ENCODE measurements at places on chromosomes 12 and 14.

GRCh38 chr14:77281852-77282410, 10.9 kb upstream of the NGB start:
- DNase-seq = no peak

GRCh38 chr12:120762086-120762485, 36.5 kb downstream of the ACADS start:
- no peak for DNase-seq

GRCh38 chr12:3250576-3250975, 173.4 kb downstream of the TSPAN9 start:
- DNase-seq = no peak

- peak; percentile 63 for DNase-seq
Observed at GRCh38 chr12:108846290-108846701, 11.1 kb downstream of the SSH1 start.

GRCh38 chr12:74689071-74689655, 151.5 kb downstream of the ATXN7L3B start:
- peak; percentile 44 for DNase-seq

GRCh38 chr14:56803816-56804535, 6.3 kb downstream of the OTX2 start:
- no peak for DNase-seq

DNA sequence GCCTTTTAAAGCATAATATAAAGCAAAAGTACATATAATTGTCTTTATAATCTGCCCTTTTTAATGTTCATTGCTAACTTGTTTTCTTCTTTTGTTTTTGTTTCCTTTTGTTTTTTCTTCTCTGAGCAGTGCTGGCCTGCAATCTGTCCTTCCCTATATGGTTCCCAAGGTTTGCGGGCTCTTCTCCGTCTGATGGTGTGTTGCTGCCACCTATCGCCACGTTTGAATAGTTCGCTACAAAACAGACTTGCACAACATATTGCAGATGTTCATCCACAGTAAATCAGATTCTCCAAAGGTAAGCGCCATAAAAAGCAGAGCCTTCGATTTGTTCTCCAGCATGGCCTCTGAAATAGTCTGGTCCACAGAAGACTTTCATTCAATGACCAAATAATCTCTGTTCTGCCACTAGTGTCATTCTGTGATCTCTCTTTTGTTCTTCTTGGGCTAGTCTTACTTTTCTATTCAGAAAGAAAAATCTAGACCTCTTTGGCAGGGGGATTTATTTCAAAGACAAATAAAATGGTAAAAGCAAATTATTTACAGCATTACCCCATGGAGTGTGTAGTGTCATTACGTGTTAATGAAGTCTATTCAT, 33.5 kb downstream of the C12orf50 start:
- peak; percentile 54 for DNase-seq

DNA sequence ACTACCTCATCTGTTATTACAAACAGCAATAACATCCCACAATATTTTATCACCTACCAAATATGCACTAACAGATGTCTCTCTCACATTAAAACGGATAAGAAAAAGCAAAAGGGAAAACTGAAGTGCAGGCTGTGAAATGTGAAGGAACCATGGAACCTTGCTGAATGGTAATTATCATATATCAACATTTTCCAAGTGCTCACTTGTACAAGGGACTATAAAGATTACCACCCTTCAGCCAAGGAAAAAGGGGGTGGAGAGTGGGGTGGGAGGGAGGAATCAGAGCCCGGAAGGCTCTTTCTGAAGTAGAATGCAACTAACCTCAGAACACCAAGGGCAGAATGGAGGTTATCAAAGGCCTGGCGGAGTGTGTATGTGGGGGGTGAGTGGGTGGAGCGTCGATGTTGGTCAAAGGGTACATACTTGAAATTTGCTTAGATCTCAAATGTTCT, 1.2 kb downstream of the SNX6 start:
- DNase-seq = no peak

DNA sequence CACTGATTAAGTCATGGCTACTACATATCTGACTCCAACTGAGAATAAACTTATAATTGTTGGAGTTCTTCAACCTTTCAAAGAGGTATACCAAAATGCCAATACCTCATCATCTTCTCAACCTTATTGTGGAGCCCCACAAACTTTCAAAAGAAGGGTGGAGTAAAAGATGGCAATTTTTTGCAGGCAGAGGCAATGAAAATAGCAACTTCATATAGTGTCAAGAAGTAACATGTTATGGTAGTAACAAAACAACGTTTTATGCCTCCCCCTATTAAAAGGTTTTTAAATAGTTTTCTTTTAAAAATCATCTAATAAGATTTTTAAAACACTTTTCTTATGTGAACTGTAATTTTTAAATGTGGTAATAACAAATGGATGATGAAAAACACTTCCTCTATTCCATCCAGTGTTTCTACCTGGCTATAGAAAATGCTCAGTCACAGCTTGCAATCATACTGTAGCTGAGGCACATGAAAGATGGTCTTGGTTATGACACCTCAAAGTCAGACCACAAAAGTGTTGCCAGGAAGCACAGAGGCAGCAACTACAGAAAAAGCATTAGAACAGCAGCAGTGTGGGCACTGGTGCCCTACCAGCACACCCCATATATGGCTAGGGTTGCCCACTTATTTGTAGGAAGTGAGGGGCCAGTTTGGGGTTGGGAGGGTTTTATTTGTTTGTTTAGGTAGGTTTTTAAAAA, 7.0 kb downstream of the PPP1R12A start:
- DNase-seq = peak; percentile 38

DNA sequence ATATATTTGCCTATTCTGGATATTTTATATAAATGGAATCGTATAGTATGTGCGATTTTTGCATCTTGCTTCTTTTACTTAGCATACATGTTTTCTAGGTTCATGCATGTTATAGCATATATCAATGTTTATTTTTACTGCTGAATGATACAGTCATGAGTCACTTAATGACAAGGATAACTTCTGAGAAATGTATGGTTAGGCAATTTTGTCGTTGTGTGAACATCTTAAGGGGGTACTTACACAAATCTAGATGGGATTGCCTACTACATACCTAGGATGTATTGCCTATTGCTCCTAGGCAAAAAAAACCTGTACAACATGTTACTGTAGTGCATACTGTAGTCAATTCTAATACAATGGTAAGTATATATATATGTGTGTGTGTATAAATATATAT, 8.8 kb downstream of the USP15 start:
- peak; percentile 31 for DNase-seq

GRCh38 chr12:27064397-27065342, 17.7 kb downstream of the C12orf71 start:
- peak; percentile 92 for DNase-seq

DNA sequence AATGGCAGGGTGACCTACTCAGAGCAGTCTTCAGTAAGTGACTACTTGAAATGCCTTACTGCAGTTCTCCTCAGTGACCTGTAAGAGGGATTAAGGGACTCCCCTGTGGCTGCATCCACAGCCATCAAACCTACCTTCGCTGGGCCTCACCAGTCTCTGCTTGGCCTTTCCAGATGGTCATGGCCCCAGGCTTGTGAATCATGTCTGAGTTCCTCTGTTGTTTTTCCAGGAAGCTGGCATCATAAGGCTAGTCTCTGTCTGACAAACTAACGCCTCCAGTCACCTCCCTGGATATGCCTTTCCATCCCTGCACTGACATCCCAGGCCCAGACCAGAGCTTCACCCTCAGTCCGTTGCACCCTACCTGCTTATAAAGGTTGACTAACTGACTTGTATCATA, 14.0 kb downstream of the RNASE2 start:
- DNase-seq = no peak

- no peak for DNase-seq
Observed at GRCh38 chr14:104385111-104385510, 194.5 kb upstream of the C14orf180 start.

DNA sequence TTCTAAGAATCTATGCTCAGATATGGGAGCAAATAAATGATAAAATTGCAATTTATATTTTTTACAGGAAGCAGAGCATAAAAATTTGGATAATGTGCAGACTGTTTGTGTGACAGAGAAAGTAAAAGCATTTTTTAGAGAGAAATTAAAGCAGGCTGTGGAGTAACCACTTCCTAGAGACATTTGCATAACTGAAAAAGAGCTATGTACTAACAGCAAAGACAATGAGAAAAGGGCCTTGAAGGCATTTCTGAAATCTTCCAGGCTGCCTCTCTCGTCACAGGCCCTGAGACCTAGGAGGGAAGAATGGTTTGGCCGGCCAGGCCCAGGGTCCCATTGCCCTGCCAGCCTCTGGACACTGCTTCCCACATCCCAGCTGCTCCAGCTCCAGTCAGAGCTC, 247.2 kb downstream of the ALX1 start:
- no peak for DNase-seq

DNA sequence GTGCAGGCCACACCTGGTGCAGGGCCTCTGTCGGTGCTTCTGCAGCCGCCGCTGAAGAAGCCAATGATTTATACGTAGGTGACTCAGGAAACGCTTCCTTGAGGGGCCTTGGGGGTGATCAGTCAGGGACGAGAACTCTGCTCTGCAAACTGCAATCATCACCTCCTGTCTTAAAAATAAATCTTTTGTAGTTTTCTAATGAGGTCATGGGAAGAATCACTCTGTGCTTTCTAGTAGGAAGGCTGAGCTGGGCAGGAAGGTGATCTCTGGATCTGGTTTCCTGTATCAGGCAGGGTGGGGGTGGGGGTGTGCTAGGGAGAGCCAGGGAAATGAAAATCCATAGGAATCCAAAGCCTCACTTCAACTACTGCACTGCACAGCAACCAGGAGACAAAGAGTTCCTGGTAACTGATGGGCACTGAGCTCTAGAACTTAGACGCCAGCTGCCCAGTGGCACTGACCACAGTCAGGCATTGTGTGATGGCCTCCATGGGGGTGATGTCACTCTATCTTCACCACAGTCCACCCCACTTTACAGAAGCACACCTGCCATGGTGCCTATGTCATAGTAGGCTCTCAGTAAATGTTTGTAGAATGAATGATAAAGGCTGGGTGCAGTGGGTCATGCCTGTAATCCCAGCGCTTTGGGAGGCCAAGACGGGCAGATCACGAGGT, 292.4 kb upstream of the PWP1 start:
- no peak for DNase-seq

GRCh38 chr12:101552277-101552676, 42.5 kb upstream of the MYBPC1 start:
- peak; percentile 35 for DNase-seq

- peak; percentile 52 for DNase-seq
Observed at GRCh38 chr12:109775172-109775881, 57.9 kb downstream of the TRPV4 start.

DNA sequence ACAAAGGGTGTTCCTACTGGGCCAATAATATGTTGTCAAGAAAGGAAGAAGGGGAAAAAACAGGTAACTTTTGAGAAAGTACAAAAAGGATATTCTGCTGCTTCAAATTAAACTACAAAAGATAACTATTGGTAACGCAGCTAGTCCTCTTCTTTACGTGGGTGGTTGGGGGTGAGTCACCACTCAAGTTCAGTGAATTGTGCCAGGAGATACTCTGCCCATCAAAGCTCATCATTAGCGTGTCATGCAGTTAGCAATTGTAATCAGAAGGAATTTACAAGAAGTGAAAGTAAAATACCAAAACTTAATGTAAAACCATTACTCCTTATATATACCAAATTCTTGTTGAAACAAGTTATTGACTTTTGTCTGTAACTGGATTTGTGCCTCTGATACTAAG, 342.0 kb downstream of the NPAS3 start:
- DNase-seq = no peak

- no peak for DNase-seq
Observed at GRCh38 chr14:36684946-36685345, 23.3 kb downstream of the PAX9 start.

GRCh38 chr12:26937443-26937862, 328 bp downstream of the INTS13 start:
- DNase-seq = no peak

GRCh38 chr12:42396473-42397259, 70.7 kb downstream of the PPHLN1 start:
- DNase-seq = no peak

- peak; percentile 7 for DNase-seq
Observed at GRCh38 chr14:103495854-103496253, 26.8 kb downstream of the CKB start.
